ENCODE measurements at places on chromosomes 5 and 9.

DNA sequence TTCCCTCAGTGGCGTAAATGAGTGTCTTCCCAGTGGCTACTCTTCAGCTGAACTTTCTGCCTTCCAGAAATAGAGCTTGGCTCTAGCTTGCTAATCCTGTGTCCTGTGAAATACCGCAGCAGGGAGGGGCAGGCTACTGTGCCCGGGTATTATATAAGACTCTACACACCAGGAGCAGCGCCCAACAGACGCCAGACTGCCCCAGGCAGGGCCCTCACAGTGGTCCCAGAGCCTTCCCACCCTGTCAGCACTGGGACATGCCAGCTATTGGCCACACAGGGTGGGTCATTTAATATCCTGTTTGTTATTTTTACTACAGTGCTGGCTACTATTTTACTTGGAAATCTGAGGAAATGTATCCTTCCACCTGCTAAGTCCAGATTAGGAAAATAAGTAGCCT is 121.0 kb downstream of the FEM1C start:
- peak; percentile 32 for DNase-seq

DNA sequence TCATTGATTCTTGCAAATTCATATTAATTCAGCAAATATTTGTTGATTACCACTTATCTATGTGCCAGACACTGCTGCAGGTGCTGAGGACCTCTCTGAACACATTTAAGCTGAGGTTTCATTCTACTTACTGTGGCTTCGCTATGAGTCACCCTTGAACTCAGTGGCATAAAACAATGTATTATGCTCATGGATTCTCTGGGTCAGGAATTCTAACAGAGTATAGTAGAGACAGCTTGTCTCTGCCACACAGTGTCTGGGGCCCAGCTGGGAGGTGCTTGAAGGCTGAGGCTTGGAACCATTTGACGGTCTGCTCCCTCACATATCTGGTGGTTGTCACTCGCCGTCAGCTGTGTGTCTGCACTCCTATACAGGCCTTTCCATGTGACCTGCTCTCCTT is 124.3 kb upstream of the NR3C1 start:
- no peak for DNase-seq

DNA sequence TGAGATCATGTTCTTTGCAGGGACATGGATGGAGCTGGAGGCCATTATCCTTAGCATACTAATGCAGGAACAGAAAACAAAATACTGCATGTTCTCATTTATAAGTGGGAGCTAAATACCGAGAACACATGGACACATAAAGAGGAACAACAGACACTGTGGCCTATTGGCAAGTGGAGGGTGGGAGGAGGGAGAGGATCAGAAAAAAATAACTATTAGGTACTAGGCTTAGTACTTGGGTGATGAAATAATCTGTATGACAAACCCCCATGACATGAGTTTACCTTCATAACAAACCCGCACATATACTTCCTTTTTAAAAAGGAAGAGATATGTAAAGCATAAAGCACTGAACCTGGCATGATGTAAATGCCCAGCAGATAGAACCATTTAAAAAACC is 99.0 kb downstream of the MEGF10 start:
- DNase-seq = no peak

GRCh38 chr5:367358-368130 is 46.0 kb downstream of the AHRR start:
- no peak for DNase-seq

GRCh38 chr5:102863058-102863457 is 108.0 kb downstream of the PAM start:
- DNase-seq = no peak

GRCh38 chr5:93151121-93151520 is 429.9 kb downstream of the NR2F1-AS1 start:
- no peak for DNase-seq

- DNase-seq = no peak
Measured at GRCh38 chr9:135777623-135778177, 75.7 kb downstream of the KCNT1 start.

GRCh38 chr9:17121264-17121663 is 13.6 kb upstream of the CNTLN start:
- DNase-seq = no peak

DNA sequence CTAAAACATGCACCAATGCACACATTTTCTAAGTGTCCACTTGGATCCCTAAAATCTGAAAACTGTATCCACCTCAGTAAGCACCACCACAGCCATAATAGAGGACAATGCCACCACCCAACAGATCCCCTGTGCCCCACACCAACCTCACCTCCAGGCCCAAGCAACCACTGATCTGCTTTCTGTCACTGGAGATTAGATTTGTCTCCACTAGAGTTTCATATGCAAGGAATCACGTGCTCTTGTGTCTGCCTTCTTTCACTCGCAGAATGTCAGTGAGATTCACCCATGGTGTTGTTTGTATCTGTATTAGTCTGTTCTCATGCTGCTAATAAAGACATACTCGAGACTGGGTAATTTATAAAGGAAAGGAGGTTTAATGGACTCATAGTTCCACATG is 216.1 kb upstream of the WWC1 start:
- DNase-seq = no peak

- DNase-seq = no peak
Measured at GRCh38 chr5:88820581-88820980, 62.4 kb downstream of the MEF2C start.

DNA sequence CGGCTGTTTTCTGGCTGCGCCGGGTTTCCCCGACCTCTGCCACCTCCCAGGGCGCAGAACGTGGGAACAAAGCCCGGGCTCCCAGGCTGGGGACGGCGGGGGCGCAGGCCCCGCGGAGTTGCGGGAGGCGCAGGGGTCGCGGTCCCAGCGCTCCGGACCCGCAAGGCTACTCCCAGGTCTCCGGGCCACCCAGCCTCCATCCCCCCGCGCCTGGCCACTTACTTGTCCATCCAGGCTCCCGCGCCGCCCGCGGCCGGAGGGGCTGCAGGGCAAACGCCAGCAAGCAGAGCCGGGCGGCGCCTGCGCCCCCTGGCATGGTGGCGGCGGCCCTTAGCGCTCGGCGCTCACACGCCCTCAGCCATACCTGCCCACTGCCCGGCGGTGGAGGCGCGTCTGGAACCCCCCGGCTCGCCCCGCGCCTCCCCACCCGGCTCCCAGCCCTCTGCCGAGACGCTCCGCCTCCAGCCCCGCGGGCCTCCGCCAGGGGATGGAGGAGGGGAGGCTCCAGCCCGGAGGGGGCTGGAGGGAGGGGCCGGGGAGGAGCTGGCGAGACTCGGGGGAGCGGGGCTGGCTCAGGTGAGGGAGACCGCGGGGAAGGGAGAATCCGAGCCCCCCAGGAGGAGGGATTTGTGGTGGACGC is at the start of gene ADAM19:
Gene ADAM19, minus strand, starts transcription at position 395 of the 640 bp plus-strand sequence. Its CDS starts 79 bp downstream, at position 316.
- no peak for DNase-seq

DNA sequence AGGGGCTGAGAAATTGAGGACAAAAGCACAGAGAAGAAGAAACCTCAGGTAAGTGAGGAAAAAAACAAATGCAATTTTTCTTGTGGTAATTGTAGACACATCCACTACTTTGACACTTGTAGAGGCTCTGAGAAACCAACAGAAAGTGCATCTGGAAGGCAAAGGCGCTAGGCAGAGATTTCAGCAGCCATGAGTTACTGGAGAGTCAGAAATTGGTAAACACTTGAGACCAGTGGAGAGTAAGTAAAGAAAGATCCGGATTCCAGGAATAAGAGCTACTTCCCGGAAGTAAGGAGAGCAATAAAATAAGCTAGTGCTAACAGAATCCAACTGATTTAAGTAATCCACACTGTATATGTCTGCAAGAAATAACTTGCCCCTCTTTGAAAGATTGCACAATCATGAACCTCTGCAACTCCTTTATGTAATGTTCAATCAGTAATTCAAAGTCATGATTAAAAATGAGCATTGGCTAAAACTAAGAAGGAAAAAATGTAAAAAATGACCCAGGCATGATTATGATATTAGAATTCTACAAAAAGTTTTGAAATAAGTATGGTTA is 382.1 kb downstream of the CDH18 start:
- peak; percentile 33 for DNase-seq

DNA sequence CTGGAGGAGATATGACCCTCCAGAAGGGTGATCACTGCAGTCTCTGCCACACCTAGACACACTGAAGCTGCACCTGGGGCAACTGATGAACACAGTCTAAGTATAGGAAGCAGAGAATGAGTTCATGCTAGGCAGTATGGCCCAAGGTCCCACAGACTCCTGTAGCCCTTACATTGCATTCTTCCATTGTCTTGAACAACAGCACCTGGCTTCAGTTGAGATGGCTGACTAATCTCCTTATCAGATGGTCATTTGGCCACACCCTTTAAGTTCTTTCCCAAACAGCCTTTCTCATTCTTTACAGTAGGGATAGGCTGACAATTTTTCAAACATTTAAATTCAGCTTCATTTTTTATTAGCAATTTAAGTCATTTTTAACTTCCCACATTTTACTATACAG is 23.1 kb downstream of the CENPK start:
- DNase-seq = no peak
